Inflammatory macrophage treated with lipopolysaccharide for 4 hours (primary cell): ENCODE measurements at places on chromosomes 6 and 20.

- DNase-seq: no peak
These were observed 49.9 kb downstream of the VEGFA start for GRCh38 chr6:43819958-43820357.

DNA sequence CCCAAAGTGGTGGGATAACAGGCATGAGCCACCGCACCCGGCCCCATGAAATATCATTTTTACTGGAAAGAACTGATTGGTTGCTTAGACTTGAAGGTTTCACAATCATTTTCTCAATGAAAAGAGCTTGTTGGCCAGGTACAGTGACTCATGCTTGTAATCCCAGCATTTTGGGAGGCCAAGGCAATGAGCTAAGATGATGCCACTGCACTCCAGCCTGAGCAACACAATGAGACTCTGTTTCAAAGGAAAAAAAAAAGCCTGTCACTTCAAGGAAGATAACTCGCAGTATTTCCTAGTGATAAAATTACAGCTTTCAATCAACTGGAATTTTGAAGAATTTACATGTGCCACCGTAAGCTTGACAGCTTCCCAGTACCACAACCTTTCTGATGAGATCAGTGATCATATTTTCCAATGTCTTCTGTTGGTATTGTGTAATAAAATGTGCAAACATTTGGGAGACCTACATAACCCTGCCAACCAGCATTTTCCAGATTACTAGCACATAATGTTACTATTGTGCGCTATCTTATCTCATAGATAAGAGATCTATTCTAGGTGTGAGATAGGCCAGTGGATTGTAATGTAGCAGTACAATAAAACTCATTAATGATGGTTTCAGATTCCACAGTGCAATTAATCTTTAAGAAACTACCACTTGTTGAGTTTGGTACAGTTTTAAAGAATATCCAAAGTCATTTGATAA, 7.2 kb downstream of the PNLDC1 start:
- no peak for DNase-seq

DNA sequence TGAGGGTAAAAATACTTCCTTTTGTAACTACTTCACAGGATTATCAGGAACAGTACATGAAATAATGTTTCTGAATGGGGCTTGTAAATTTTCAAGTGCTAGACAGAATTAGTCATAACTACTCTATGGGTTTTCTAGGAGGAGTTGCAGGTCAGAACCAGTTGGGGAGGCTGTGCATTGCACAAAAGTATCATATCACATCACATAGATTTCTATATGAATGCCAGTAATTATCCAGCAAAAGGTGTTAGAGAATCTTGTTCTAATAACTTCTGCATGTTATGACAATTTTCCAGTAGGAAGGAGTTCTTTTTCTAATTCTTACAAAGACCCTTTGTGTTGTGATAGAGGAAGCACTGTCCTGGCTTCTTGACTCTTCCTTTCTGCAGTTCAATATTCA, 551.6 kb downstream of the COL12A1 start:
- no peak for DNase-seq

GRCh38 chr6:21808551-21809242, 215.1 kb downstream of the SOX4 start:
- DNase-seq: no peak

GRCh38 chr6:10730254-10730653, 7.4 kb downstream of the TMEM14C start:
- DNase-seq: peak; percentile 22

GRCh38 chr6:116392132-116393013, 21.6 kb downstream of the DSE start:
- peak; percentile 97 for DNase-seq

- DNase-seq: no peak
These were observed 290.7 kb downstream of the ARHGAP18 start for GRCh38 chr6:129419324-129419723.

DNA sequence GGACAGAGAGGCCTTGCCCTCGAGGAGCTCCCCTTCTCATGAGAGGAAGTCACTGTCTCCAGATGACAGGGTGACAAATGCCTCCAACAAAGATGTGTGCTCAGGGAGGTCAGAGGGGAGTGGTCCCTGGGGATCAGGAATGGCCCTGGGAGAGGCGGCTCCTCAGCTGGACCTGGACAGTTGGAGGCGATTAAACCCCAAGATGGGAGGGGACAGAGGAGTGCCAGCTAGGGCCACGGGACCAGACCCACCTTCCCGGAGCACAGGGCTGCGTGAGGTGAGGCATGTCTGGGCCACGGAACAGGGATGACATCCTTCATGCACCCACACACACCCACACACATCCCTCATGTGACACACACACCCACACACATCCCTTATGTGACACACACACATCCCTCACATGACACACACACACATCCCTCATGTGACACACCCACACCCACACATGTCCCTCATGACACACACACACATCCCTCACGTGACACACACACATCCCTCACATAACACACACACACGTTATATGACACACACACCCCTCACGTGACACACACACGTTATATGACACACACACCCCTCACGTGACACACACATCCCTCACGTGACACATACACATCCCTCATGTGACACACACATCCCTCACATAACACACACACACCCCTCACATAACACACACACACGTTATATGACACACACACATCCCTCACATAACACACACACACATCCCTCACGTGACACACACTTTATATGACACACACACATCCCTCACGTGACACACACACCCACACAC, 57.4 kb upstream of the SLCO4A1 start:
- no peak for DNase-seq

GRCh38 chr6:170471491-170471890, 81.6 kb downstream of the PSMB1 start:
- DNase-seq: no peak

DNA sequence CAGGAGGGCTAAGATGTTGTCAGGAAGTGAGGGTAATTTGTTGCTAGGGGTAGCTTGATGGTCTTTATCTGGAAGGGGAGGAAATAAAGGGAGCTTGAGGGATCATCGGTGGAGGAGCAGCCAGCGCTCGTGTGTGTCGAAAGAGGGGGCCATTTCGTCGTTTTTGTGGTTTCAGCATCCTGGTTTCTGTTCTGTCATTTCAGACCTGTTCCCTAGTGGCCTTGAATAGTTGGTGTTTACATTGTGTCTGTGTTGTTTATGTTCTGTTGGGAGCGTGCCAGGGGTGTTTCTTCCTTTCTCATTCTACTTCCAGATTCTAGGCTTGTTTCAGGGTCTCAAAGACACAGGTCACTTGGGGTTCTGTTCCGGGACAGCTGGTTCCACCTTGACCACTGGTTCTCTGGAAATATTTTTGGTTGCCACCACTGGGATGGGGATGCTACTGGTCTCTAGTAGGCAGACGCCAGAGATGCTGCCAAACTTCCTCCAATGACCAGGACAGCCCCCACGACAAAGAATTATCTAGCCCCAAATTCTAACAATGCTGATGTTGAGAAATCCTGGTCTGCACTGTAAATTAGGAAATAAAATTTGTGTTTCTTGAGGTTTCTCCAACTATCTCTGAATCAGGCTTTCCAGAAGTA, 113.9 kb upstream of the NAA20 start:
- peak; percentile 92 for DNase-seq

- no peak for DNase-seq
These were observed 538.4 kb upstream of the NRSN1 start for GRCh38 chr6:23587582-23587981.

DNA sequence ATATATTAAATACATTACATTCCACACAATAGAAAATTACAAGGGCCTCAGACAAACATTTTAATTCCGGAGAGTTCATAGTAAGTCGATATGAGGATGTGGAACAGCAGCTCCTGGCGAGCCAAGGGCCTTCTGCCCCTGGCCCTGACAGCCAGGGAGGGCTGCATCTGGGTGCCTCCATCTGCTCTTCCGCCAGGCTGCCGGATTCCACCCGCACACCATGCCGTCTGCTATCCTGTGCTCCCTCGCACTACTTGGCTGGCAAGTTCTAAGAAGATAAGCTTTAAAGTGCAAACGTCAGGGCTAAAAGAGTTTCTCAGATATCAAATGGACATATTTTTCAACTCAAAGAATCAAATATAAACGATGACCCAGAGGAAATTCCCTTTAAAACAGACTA, 656.3 kb upstream of the NOX3 start:
- DNase-seq: no peak

DNA sequence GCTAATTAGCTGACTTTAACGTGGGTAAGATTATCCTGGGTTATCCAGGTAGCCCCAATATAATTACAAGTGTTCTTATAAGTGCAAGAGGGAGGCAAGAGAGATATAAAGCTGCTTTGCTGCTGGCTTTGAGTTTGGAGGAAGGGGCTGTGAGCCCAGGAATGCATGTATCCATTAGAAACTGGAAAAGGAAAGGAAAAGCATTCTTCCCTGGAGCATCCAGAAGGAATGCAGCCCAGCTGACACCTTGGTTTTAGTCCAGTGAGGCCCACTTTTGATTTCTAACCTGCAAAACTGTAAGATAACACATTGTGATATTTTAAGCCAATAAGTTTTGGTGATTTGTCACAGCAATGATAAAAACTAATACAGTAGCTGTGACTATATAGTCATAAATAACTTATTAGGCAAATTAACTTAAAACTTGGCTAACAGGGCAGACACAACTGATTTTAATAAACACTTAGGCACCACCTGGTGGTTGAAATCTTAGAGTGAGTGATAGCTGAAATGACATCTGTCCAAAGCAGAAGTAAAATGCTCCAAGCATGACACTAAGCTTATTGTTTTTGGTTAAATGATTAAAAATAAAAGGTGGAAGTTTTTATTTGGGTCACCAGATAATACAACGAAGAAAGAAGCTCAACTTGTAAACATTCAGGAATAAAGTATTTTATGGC, 35.6 kb downstream of the ADGRF4 start:
- DNase-seq: peak; percentile 43

- DNase-seq: no peak
These were observed 152.2 kb downstream of the TRIM27 start for GRCh38 chr6:28771401-28772267.

DNA sequence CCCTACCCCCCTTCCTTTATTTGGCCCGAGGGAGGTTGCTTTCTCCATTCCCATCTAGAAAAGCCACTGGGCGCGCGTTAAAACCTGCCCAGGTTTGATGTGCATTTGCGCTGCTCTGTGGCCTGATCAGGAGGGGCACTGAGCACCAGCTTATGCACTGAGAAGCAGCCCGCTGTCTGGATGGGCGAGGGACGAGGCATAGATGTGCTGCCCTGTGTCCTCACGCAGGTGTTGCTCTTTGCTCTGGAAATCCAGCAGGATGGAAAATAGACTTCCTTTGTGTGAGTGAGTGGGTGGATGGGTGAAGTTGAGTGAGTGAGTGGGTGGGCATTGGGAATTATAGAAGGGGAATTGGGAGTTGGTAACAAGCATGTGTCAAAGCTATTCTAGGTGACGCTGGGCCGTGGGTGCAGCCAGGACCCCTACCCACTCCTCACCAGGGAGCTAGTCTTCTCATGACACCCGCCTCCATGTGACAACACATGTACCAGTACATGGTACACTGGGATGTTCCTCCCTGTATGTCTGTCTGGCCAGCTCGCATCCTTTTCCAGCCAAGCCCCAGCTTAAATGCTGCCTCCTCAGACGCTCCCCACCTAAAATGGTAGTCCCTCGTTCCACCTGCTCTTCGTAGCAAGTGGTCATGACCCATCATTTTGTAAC, 162.6 kb downstream of the DTNBP1 start:
- DNase-seq: no peak

- no peak for DNase-seq
These were observed 45.8 kb upstream of the ARHGAP18 start for GRCh38 chr6:129755787-129756186.

DNA sequence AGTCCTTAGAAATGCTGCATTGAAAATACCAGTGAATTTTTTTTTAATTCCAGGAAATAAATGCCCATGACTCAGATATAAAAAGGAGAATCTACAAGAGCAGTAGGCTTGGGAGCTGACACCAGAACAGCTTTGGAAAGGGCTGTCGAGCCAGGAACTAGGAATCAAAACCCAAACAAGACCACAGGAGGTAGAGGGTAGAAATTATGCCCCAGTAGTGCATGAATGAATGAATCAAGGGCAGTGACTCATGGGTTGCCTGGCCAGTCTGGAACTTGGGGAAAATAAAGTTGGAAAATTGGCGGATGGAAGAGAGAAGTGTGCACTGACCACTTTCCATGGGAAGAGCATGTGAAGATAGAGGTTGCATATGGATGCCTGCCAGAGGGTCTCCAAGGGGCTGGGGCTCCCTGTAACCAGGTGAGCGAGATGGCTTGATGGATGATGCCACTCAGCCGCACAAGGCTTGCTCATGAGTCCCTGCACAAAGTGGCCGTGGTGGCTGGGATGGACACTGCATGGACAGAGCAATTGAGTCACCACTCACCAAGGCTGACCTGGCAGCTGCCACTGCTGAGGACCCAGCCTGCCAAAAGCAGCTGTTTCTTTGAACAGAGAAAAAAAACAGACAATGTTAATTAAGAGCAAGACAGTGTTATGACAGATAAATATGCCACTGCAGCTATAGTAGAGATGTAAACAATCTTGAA, 15.2 kb upstream of the MCCD1 start:
- no peak for DNase-seq

GRCh38 chr6:158174514-158174913, 6.4 kb downstream of the GTF2H5 start:
- no peak for DNase-seq

GRCh38 chr6:13027207-13027606, 301.1 kb downstream of the TBC1D7 start:
- DNase-seq: no peak

GRCh38 chr6:159594106-159594749, 98.8 kb downstream of the SOD2 start:
- DNase-seq: no peak

GRCh38 chr6:5680095-5680494, 326.6 kb downstream of the NRN1 start:
- DNase-seq: no peak

- DNase-seq: no peak
These were observed 2.9 kb upstream of the LY6G6D start for GRCh38 chr6:31712296-31712695.

GRCh38 chr6:17103715-17104114, 1.9 kb downstream of the STMND1 start:
- no peak for DNase-seq

- DNase-seq: no peak
These were observed 110.7 kb downstream of the UNC5CL start for GRCh38 chr6:40928307-40928706.

DNA sequence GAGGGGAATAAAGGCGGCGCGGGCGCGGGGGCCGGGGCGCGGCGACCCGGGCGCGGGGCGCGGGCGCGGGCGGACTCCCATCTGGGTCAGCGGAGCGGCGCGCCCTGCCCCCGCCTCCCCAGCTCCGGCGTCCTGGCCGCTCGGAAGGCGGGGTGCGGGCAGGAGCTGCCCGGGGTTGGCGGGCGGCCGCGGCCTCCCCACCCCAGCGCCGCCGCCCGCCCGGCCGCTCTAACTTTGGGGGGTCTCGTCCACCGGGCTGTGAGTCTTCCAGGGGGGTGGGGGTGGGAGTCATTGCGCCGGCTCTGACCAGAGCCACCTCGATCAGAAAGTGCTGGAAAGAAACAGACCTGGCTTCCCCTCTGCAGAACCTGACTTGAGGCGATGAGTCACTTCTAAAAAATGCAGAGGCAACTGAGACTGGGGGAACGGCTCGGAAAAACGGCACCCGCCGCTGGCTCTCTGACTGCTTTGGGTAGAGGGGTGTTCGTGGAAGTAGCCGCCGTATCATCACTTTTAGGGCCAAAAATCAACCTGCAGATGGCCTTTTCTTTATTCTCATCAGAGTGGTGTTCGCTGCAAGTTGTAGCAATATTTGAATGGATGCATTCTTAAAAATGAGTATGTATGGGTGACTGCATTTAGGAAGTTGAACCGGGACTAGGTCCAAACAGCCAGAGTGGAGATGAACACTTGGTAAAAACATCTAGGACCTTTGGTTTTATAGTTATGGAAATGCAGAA, 667 bp downstream of the CAP2 start:
- DNase-seq: no peak

GRCh38 chr20:4230651-4231050, 215.3 kb upstream of the RNF24 start:
- DNase-seq: peak; percentile 7
